A549 treated with DMSO at 1 μM for 4 hours (cell line): ENCODE measurements at places on chromosomes 1 and 21. TPM values are rescaled to one million over a fixed set of nuclear protein-coding genes. Genes with fewer than 3 reads are reported as not detected.

Gene KRTAP19-1
- total RNA-seq = not detected in 5 replicates

Gene FCER1G
- total RNA-seq = 0.33 TPM in 1 of 5 replicates, not detected in the others

Gene CLIC6
- total RNA-seq = 0.05 to 0.08 TPM (median 0.07 TPM) in 5 replicates

Gene ERICH3
- total RNA-seq = not detected in 5 replicates

Gene ADORA3
- not detected in 5 replicates for total RNA-seq

Gene ZNF687
- 14.3 to 17.0 TPM (median 14.8 TPM) in 5 replicates for total RNA-seq

Gene VSIG8
- total RNA-seq = 0.06 to 0.07 TPM in 2 of 5 replicates, not detected in the others

Gene AJAP1
- not detected in 5 replicates for total RNA-seq

Gene NT5C1A
- total RNA-seq = not detected in 5 replicates

Gene AHDC1
- total RNA-seq = 14.2 to 17.9 TPM (median 16.0 TPM) in 5 replicates

Gene CHI3L2
- 0.20 to 0.40 TPM (median 0.31 TPM) in 5 replicates for total RNA-seq

Gene MFSD2A
- total RNA-seq = 4.0 to 5.9 TPM (median 4.6 TPM) in 5 replicates

Gene TMOD4
- total RNA-seq = 0.25 to 0.44 TPM (median 0.33 TPM) in 4 of 5 replicates, not detected in the other

Gene LRRC71
- total RNA-seq = 0.11 to 0.38 TPM (median 0.16 TPM) in 4 of 5 replicates, not detected in the other

Gene GREM2
- 0.21 to 0.47 TPM (median 0.30 TPM) in 5 replicates for total RNA-seq

Gene NCAM2
- total RNA-seq = not detected in 5 replicates

Gene ITLN2
- total RNA-seq = 0.14 to 0.30 TPM (median 0.14 TPM) in 3 of 5 replicates, not detected in the others

Gene SLFNL1
- 0.03 to 0.07 TPM (median 0.06 TPM) in 3 of 5 replicates, not detected in the others for total RNA-seq
